Caco-2 (cell line): ENCODE measurements at places on chromosomes 3 and 15. TPM values are rescaled to one million over a fixed set of nuclear protein-coding genes. Genes with fewer than 3 reads are reported as not detected.

- DNase-seq, result no peak
These were observed 2.9 kb upstream of the PSMA4 start for GRCh38 chr15:78537266-78537905.

DNA sequence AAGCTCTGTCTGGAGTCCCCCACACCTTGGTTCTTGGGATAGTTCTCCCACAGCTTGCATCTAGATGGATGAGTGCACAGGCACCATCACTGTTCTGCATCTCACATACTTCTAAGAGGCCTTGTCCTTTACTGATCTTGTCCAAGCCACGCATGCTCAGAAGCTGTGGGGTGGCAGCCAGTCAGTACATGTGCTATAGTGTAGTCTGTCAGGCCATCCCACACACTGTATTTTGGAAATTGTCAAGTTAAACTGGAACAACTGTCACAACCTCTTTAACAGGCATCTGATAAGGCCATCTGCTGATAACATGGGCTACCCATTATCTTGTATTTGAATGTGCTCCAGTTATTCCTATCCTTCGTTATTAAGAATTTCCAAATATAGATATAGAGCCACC is 296.5 kb upstream of the AZI2 start:
- no peak for DNase-seq

The MME gene
- total RNA-seq, result 0.52 and 1.8 TPM in 2 replicates

- DNase-seq, result no peak
These were observed 874.7 kb upstream of the GBE1 start for GRCh38 chr3:82636177-82636576.

GRCh38 chr3:115728013-115728412 is 104.7 kb downstream of the GAP43 start:
- no peak for DNase-seq
